ENCODE measurements at places on chromosomes 7 and 10.

DNA sequence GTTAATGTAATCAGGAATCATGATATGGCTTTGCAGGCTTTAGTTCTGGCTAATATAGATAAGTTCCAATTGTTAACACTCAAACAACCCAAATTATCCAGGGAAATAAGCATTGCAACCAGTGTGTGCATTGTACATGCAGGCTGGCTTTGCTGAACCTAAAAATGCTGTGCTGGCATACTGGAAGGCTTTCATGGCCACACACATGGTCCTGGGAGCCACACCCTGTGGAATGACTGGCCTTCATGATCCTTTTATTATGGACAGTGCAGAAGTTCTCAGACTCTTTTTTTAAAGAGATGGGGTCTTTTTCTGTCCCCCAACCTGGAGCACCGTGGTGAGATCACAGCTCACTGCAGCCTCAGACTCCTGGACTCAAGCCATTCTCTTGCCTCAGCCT is 5.0 kb downstream of the ELMO1 start:
- DNase-seq = no peak

- DNase-seq = no peak
These were observed 22.5 kb downstream of the FAM171A1 start for GRCh38 chr10:15348579-15348978.

GRCh38 chr7:22851145-22851544 is 28.5 kb upstream of the TOMM7 start:
- no peak for DNase-seq

DNA sequence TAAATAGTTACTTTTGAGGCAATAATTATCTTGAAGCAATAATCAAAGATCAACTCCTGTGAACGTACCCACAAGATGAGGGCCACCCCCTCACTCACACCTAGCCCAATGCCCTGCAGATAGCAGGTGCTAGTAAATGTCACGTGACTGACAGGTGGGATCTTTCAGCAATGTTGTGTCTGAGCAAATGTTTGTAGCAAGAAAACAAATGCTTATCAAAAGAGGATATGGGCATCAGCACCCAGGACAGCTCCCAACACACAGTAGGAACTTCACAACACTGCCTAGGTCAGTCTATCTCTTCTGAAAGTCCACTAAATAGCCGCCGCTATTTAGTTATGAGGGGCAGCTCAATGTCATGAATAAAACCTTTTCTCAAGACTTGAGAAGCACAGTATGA is 120.8 kb upstream of the PDLIM1 start:
- DNase-seq = no peak

DNA sequence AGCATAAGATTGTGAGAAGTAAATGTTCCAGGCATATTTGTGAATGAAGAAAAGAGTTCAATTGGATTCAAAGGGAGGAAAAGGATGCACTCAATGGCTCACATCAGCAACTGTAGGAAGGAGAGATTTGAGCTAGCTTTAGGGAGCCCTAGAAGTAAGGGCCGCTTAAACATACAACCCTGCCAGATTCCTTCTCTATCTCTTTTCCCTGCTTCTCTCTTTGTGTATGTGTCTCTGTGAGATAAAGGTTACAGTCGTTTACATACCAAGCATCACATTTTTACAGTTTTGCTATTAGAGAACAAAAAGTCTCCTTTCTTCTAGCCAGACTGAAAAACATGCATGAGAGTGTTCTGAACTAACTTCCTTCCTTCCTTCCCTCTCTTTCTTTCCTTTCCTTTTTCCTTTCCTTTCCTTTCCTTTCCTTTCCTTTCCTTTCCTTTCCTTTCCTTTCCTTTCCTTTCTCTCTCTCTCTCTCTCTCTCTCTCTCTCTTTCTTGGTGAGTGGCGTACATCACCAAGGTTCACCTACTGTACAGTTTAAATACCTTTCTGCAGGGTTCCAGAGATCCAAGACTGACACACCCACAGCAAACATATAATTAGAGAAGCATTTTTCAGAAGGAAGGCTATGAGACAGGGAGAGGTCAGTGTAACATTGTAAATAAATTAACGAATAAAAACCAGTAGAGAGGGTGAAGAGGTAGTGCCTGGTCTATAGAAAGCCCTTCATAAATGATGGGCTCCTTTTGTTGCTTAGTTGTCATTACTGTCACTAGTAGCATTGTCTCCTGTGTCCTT is 240.4 kb downstream of the ARL4A start:
- DNase-seq = no peak

GRCh38 chr7:138752518-138753149 is 45.2 kb upstream of the TMEM213 start:
- peak; percentile 95 for DNase-seq

DNA sequence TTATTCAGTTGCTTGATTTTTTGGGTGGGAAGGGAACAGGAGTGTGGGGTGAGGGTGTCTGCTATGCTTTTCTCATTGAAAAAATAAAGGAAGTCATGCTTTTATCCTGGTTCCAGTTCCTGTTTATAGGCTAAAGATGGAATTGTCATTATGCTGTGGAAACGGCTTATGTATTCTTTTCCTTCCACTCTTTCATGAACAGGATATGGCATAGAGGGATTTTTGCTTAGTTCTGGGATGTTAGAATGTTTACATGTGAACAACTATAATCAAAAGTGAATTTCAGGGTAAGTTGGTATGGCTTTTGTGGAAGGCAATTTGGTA is 35.9 kb upstream of the PTPN12 start:
- DNase-seq = no peak

GRCh38 chr10:107984149-107984548 is 819.6 kb upstream of the SORCS1 start:
- no peak for DNase-seq

DNA sequence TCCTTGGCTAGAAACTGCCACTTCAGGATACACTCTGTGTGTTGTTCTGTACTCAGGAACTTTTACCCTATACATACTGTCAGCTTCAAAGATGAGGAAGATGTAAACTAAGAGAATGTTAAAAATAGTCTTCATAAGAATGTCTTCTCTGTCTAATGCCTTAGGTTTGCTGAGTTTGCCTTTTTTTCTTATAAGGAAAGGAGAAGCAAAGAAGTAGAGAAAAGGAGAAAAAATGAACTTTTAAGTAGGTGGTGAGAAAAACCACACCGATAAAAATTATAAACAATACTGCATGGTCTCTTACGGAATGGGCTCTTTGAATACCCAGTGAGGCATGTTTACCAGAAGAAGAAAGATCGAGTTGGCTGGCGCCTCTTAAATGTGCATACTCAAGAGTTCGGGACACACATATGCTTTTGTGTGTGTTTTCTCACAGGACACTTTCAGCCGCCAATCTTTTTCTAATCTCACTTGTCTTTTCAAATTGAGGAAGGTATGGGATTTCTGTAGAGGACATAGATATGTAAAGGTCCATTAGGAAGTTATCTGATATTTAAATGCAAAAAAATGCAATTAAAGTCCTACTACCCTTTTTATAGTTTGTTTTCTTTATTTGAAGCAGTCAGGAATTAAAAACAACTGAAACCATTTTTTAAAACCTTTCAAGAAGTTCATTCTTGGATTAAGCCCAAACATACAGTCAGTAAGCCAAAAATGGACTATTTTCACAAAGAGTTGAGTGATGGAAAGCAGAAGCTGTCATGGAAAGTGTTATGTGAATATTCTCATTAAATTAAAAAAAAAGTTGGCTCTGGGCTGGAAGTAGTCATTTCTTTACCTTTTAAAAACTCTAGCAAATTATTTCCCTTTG is 100.6 kb upstream of the MDFIC start:
- no peak for DNase-seq

- peak; percentile 13 for DNase-seq
These were observed 179.2 kb upstream of the MBL2 start for GRCh38 chr10:52951824-52952223.

DNA sequence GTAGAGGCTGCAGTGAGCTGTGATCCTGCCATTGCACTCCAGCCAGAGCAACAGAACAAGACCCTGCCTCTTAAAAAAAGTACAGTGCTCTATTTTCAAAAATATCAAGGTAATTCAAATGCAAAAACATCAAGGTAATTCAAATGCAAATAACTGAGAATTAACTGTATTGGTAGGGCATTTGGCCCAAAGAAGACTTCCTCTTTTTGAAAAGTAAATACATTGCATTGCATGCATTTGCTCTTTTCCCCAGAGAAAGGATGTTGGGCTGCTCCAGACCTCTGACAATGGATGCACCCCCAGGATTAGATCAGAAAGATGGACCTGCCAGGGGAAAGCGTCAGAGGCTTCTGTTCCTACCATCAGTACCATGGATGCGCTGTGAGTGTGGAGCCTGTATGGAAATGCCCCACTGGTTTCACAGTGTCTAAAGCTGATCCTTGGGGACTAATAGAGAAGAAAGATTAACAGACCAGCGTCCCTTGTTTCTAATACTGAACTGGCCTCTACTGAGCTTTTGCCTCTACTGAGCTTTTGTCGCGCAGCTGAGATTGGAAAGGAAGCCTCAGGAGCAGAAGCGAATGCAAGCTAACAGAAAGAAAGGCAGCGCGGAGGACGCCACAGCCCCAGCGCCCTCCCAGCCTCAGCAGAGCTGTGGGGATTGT is 93.5 kb upstream of the LYZL2 start:
- DNase-seq = no peak

DNA sequence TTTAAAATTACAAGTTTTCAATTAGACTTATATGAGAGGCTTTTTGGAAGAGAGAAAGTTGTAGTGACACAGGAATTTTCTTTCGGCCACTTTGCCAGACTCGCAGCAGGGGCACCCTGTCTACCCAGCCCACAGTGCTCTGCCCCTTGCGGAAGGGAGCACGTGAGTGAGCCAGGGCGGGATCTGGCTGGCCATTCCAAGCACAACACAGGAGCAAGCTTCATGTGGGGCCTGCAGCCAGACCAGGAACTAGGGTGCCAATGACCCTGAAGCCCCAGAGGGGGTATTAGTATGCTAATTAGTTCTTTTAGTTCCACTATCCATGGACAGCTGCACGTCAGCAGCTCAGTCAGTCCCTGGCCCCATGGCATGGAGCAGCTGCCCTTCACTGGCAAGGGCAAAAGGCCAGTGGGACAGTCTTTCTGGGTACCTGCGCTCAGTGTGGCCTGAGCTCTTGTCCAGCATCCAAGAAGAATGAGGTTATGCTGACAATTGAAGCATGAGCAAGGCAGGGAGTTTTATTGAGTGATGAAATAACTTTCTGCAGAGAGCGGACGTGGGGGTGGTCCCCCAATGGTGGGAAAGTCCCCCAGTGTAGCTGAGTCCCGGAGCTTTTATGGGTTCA is 251.1 kb upstream of the CSTF2T start:
- DNase-seq = no peak

- no peak for DNase-seq
These were observed 189.5 kb upstream of the CDC14C start for GRCh38 chr7:48734695-48735406.

- no peak for DNase-seq
These were observed 36.3 kb downstream of the LAMB4 start for GRCh38 chr7:108093851-108094331.

GRCh38 chr7:36810032-36810431 is 85.7 kb upstream of the AOAH start:
- DNase-seq = no peak

DNA sequence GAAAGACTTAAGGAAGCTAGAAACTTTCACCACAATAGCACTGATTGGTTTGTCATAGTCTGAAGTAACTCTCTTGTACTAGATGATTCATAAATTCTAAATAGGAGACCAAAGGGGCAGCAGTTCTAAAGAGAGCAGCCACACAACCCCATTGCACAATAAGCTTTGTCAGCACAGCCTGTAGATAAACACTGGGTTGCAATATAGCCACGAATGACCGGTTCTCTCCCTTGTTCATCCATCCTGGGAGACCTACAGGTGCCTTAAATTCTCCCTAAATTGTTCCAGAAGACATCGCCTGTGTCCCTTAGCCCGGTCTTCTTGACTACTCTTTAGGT is 167.0 kb downstream of the SNX13 start:
- peak; percentile 42 for DNase-seq

DNA sequence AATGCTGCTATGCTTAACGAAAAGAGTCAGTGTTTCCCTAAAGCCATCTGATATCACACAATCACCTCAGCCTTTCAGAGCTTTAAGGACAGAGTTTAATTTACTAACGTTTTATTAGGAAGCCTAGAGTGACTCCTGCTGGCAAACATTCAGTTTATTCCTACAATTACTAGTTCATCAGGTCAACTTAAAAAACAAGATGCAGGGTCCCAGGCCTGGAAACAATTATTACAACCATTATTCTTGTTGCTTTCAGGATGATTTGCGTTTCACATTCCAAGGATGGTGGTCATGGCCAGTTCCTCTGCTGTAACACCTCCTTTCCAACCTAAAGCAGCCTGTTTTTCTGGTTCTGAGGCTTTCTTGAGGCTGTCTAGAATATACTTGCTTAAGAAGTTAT is 1.5 kb upstream of the FAM53B start:
- no peak for DNase-seq

GRCh38 chr7:135441791-135442190 is 68.1 kb downstream of the CNOT4 start:
- no peak for DNase-seq

DNA sequence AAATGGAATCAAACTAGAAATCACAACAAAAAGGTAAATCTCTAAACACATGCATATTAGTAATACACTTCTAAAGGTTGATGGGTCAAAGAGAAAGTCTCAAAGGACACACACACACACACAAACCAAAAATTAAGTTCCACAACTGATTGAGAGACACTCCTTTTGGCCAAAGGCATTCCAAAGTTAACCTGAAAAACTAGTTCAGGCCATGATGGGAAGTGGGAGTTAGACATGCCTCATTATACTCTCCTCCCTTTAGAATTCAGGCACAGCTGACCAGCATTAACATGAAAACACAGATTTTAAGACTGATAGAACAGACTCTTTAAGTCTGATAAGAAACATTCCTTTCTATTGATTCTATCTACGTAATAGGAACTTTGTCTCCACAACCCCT is 332.4 kb upstream of the IGFBP3 start:
- no peak for DNase-seq

DNA sequence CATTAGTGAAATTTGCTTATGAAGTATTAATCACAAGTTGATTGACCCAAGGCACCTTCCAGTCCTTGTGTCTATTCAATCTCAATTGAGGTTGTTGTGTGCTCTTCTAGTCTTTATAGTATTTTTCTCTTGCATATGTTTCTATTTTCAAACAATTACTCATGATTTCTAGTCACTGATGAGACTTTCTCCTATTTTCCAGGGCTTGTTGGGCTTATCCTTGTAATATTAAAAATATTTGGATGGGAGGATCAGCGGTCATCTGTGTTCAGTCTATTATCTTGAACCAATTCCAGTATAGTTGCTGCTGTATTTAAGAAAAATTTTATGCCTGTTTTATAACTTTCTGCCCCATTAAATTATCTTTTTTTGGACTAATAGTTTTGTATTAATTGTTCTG is 154.4 kb downstream of the PTEN start:
- no peak for DNase-seq

DNA sequence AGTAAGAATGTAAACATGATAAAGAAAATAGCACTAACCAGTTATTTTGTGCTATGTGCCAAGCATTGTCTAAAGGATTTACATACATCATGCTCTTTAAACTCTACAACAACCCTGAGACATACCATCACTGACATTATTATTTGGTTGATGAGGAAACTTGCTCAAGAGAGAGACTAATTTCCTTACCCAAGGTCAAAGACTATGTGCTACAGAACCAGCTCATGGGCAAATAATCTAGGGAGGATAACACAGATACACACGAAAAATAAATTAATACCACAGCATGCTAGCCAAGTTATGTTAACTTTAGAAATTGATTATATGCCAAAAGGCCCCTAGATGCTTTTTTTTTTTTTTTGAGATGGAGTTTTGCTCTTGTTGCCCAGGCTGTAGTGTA is 2.7 kb downstream of the ANKRD16 start:
- DNase-seq = no peak

Data from activated CD4-positive, alpha-beta T cell treated with anti-CD3 and anti-CD28 coated beads, Interleukin-2, Interleukin-6, amounts not matched to agents 100 ng/mL and 50 ng/mL, durations not matched to agents 16 hours and 8 hours (primary cell).